ENCODE measurements at places on chromosomes 2 and 18.

GRCh38 chr2:56671973-56672569 lies 488.3 kb downstream of the CCDC85A start:
- DNase-seq = no peak

DNA sequence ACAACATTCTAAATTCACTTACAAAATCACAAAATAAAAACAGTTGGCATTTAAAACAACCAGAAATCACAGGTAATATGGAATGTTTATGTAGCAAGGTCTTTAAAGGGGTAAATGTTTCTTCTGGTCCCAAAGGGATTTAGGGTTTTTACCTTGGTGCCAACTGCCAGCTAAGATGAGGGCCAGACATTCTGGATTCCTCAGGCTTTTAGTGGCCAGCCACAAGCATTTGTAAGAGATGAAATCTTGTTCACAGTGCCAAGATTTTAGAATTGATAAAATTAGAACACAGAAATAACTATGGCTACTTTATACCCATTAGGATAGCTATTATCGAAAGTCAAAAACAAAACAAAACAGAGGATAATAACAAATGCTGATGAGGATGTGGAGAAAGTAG lies 60.4 kb upstream of the CDKL4 start:
- DNase-seq = no peak

DNA sequence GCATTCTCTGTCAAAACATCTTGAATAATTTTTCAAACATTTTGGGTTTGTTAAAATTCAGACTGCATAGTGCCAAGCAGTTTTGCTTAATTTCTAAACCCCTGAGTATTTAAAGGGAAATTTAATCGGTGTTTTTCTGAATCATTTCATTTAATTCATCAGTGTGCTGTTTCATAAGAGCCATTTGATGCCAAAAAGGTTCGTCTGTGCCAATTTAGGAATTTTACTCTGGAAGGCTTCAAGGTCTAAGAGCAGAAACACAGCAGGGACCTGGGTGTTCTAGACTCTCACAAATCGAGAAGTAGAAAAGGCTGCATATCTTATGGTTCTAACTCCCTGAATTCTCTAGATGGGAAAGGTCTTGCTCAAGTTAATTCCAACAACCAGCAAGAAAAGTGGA lies 311.9 kb upstream of the NT5C1B start:
- no peak for DNase-seq

GRCh38 chr2:215751200-215751910 lies 262.0 kb downstream of the MREG start:
- no peak for DNase-seq

DNA sequence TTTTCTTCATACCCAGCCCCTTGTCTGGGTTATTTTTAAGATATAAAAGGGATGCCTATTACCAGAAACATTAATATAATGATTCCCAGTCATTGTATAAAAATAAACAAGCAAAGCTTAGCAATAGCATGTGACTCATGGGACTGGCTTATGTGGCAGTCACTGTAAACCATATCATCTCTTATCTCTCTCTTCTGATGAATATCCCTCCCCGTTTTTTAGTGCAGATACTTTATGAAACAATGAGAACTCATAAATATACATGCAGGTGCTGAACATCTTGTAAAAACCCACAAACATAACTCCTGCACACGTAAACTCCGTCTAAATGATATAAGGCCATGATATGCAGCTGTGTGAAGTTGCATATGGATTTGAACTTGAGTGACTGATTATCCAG lies 154.9 kb downstream of the MGAT5 start:
- peak; percentile 22 for DNase-seq

GRCh38 chr18:57776354-57776753 lies 26.8 kb downstream of the ATP8B1 start:
- no peak for DNase-seq

GRCh38 chr18:63553081-63553480 lies 10.9 kb downstream of the SERPINB12 start:
- DNase-seq = no peak

- DNase-seq = no peak
Observed at GRCh38 chr2:30257266-30258214, 26.2 kb downstream of the LBH start.

- DNase-seq = no peak
Observed at GRCh38 chr2:223114170-223114569, 62.2 kb downstream of the KCNE4 start.

DNA sequence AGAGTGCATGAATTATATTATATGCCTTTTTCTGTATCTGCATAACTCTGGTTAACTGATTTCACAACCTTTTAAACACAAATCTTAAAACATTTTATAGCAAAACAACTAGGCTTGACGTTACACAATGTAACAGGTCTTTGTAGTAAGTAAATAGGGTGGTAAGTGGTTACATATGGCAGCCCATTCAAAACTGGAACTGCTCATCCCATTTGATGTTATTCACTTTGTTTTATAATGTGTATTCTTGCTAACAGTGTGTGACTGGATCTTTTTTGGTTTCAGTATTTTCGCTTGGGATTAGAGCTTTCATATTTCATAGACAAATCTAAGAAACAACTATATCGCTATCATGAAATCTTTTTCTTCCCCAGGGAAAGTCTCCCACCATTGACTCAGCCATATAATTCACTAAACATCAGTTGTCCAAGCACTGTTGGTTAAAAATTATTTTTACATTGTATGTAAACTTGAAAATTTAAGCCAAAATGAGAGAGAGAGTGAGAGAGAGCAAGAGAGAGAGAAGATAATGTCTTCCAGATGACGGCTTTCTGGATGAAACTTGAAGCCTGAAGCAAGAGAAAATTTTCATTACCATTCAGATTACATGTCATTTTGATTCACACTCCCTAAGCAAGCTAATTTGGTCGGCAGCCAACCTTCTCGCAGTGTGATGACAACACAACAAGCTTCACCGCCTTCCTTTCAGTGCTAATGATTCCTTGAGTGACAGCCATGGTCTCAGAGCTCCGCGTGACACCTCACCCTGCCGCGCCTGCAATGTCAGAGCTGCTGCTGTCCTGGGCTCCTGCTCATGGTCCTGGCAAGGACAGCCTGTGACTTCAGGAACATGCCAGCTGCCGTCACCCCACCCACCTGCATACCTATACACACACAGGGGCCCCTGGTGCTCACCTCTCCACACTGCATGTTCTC lies 946.9 kb upstream of the SOX11 start:
- no peak for DNase-seq

DNA sequence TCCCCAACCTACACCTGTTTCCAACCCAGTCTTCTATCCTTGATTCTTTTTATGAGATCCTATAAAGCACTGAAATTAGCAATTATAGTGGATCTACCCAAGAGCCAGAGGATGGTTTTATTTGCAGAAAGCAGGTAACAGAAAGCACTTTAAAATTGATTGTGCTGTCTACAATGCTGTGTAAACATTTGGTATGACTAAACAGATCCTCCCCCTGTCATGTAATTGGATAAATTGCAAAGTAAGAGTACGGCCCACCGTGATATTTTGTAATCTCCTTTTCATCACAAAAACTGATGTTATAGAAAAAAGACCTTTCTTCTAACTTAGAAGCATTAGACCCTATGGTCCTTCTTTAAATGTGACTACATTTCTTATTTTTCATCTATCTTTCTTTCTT lies 11.3 kb upstream of the PPP3R1 start:
- no peak for DNase-seq

GRCh38 chr2:151999053-151999452 lies 99.8 kb downstream of the CACNB4 start:
- peak; percentile 39 for DNase-seq

GRCh38 chr2:39128919-39129391 lies 8.1 kb upstream of the SOS1 start:
- peak; percentile 87 for DNase-seq

GRCh38 chr2:152304836-152305235 lies 30.1 kb upstream of the FMNL2 start:
- DNase-seq = no peak

DNA sequence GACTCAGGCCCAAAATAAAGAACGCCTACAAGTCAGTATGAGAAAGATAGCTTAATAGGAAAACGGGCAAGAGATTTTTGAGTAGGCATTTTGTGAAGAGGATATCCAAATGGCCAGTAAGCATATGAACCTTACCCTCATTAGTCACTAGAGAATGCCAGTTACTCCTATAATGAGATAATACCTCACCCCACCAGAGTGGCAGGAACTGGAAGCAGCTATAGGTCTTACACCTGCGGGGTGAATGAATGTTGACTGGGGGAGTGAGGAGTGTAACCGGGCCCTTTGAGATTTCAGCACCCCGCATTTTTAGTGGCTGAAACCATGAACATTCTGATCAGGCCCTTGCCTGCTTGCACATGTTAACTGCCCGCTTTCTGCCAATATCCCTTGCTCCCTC lies 7.5 kb upstream of the PTPN2 start:
- DNase-seq = no peak

- no peak for DNase-seq
Observed at GRCh38 chr2:64630752-64631151, 23.0 kb downstream of the SERTAD2 start.

- DNase-seq = no peak
Observed at GRCh38 chr18:46482831-46483230, 174.2 kb downstream of the LOXHD1 start.

GRCh38 chr2:158477202-158477601 lies 20.4 kb downstream of the PKP4 start:
- no peak for DNase-seq

DNA sequence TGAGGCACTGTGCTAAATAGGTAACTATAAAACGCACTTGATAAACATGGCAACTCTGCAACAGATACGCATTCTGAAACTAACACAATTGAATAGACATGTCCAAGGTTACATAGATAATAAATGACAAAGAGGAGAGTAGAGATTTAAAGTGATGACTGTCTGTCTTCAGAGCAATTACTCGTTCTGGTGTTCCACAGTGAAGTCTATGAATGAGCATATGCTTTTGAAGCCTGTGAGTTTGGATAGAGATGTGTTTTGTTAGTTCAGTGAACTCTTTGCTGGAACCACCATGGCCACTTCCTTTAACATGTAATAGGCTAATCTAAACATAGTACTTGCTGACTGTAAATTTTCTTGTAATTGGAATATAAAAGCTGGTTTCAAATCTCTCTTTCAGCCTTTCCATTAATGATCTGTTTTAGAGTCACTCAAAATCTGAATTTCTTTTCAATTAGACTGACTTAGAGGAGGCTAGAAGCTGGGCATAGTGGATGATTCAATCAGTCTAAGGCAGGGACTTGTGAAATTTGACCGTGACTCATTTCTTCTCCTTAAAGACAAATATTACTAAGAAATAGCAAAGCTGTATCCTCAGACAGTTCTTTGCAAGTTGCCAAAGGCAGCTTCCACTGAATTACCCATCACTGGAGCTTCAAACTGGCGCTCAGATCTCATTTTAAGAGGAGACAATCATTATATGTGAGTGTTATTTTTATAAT lies 1130.1 kb upstream of the CELF4 start:
- DNase-seq = no peak

DNA sequence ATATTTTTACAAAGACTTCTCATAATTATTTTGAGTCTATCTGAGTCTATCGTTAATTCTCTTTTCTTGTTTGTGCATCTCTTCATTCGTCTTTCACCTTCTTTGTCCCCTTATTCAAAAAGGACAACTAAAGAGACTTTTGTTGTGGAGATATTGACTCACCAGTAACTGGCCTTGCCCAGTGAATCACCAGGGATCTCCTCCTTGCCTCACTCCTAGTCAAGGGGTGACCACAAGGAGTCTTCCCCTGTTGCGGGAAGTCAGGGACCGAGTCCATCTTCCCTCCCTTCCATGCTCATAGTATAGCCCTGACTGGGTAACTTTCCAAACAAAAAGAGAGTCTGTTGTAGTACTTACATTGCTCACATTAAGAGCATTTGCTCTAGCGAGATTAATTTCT lies 158.9 kb downstream of the NEB start:
- no peak for DNase-seq

- DNase-seq = peak; percentile 39
Observed at GRCh38 chr2:6780765-6781274, 84.9 kb downstream of the CMPK2 start.

- no peak for DNase-seq
Observed at GRCh38 chr2:5686536-5686935, 5.6 kb upstream of the SOX11 start.

- DNase-seq = peak; percentile 35
Observed at GRCh38 chr2:44753552-44754285, 187.8 kb upstream of the SIX3 start.

GRCh38 chr2:69660637-69661036 lies 17.1 kb upstream of the AAK1 start:
- DNase-seq = no peak

GRCh38 chr2:113341191-113341869 lies 62.6 kb upstream of the PAX8 start:
- DNase-seq = no peak

DNA sequence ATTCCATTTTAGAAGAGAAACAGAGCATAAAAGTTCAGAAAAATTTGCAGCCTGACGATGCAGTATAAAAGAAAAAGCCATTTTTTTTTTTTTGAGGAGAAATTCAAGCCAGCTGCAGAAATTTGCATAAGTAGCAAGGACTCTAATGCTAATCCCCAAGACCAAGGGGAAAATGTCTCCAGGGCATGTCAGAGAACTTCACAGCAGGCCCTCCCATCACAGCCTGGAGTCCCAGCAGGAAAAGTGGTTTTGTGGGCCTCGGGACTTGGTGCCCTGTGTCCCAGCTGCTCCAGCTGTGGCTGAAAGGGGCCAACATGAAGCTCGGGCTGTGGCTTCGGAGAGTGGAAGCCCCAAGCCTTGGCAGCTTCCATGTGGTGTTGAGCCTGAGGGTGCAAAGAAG lies 325.3 kb upstream of the HNMT start:
- no peak for DNase-seq

- no peak for DNase-seq
Observed at GRCh38 chr2:176455816-176456291, 186.6 kb downstream of the MTX2 start.

DNA sequence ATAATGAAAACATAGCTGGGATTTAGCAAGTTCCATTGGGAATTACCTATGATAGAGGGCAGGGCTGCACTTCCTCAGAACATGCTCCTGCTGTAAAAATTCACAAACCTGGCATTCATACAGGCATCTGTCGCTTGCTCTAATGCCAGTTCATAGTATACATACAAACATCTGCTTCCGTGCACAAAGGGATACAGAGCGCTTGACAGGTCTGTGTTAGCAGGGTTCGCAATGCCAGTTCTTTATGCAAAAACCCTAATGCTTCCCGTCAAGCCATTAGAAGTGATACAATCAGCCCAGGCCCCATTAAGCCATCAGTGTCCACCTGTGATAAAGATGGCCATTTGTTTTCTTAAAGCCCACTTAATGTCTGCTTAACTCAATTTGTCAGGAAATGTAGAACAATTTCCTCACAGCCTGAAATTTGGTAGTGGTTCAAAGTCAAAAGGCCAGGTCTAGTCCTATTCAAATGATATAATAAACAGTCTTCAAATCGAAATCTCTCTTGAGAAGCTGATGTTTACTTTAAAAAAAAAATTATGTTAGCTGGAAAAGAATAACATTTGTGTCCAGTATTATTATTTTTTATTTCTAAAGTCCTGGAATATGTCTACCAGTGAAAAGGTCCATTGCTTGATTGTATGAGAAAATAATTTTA lies 556.3 kb downstream of the ARHGAP15 start:
- DNase-seq = no peak

DNA sequence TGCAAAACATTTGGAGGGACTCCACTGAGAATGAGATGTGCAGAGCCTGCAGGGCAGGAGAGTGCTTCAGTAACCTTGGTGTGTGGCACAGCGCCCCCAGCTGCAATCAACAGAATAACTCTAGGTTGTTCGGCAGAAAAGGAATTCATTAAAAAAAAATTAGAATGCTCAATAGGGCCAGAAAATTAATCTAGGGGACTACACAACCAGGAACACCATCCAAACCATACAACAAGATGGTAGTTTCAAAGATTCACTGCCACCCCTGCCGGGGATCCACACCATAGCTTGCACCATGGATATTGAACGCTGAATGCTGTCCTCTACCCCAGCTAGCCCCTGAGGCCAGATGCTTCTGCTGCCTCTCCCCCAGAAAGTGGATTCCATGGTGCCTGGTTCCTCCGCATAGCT lies 50.1 kb downstream of the THUMPD2 start:
- DNase-seq = peak; percentile 40

Data from MM.1S (cell line).